Anterior cingulate cortex (tissue), 58 donors: ENCODE measurements at places on chromosomes 1 and 21.

DNA sequence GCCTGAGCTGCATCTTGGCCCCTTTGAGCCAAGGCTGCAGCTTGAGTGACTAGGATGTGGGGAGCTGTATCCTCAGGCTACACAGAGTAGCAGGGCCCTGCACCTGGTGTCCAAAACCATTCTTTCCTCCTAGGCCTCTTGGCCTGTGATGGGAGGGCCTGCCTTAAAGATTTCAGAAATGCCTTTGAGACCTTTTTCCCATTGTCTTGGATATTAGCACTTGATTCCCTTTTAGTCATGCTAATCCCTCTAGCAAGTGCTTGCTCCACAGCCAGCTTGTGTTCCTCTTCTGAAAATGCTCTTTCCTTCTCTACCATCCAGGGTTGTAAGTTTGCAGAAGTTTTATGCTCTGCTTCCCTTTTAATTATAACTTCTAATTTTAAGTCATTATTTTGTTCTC lies 21.7 kb upstream of the KIRREL1 start:
- no peak for DNase-seq

- no peak for DNase-seq
Observed at GRCh38 chr1:97488530-97488929, 432.3 kb downstream of the DPYD start.

- DNase-seq: no peak
Observed at GRCh38 chr1:198155253-198155652, 1.5 kb upstream of the NEK7 start.

DNA sequence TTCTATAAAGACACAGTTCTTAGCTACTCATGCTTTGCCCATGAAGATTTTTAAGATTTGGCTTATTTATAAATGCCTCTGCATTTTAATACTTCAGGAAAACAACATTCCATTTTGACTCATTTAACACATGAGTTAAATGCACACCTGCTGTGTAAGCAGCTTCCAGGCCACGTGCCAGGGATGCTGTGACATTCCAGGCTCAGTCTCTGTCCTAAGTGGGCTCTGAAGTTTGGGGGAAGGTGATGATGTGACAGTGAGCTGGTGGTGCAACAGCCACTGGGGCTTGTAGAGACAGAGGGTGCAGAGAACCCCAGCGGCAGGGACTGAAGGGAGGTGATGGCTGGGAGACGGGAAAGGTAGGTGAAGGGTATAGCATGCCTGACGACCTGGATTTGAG lies 40.7 kb downstream of the HHAT start:
- DNase-seq: no peak

DNA sequence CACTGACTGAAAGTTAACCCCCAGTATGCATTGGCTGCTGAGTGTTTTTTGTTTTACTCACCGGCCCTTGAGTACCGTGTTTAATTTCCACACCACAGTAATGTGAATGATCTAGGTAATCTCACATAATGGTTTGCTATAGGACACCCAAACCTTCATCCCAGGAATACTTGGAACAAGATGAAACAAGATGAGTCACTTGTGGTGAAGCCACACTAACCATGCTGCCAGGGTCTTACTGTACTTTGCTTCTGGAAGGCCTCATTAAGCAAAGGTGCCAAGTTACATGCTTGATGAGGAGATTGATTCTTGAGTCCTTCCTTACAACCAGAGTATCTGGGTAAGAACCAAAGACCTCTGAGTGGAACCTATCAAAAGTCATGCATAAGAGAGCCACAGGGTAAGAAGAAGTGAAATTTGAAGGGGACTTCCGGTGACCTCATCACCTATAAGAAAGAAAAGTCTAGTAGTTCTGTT lies 163.3 kb downstream of the NRIP1 start:
- DNase-seq: no peak

- DNase-seq: no peak
Observed at GRCh38 chr1:183987593-183988318, 49.8 kb downstream of the COLGALT2 start.

- DNase-seq: no peak
Observed at GRCh38 chr21:44083631-44084291, 23.4 kb upstream of the PWP2 start.

GRCh38 chr1:188642704-188643103 lies 1814.0 kb downstream of the PLA2G4A start:
- no peak for DNase-seq

DNA sequence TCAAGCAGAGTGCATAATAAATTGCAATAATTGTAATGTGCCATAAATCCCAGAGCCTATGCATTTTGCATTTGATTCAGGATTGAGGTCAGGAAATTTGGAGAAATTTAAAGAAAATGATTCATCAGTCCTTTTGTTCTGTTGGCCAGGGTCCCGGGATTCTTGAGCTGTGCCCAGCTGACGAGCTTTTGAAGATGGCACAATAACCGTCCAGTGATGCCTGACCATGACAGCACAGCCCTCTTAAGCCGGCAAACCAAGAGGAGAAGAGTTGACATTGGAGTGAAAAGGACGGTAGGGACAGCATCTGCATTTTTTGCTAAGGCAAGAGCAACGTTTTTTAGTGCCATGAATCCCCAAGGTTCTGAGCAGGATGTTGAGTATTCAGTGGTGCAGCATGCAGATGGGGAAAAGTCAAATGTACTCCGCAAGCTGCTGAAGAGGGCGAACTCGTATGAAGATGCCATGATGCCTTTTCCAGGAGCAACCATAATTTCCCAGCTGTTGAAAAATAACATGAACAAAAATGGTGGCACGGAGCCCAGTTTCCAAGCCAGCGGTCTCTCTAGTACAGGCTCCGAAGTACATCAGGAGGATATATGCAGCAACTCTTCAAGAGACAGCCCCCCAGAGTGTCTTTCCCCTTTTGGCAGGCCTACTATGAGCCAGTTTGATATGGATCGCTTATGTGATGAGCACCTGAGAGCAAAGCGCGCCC lies 8.7 kb downstream of the PROX1 start:
- DNase-seq: peak; percentile 32

- DNase-seq: no peak
Observed at GRCh38 chr1:168031627-168032026, 94.8 kb upstream of the MPC2 start.

DNA sequence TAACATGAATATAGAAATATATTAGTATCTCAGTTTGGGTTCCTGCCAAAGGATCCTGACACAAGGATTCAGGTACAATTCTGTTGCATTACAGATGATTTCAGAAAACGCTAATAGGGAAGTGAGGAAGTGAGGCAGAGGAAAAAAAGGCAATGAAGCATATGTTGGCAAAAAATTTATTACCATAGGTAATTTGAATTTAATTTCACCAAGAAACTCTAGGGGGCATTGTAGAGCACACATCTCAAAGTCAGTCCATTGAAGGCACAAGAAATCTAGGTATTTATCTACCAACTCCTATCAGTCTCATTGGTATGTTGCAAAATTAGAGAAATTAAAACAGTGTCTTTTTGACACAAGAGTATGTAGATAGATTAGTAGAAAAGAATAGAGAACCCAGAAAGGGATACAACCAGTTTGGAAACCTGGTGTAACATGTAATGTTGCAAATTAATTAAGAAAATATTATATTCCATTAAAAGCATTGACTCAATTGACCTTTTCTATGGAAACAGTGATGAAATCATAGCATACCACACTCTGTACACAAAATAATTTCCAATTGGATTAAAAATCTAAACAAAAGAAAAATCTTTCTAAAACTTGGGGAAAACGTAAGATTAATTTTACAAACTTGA lies 104.9 kb upstream of the SNX7 start:
- no peak for DNase-seq

DNA sequence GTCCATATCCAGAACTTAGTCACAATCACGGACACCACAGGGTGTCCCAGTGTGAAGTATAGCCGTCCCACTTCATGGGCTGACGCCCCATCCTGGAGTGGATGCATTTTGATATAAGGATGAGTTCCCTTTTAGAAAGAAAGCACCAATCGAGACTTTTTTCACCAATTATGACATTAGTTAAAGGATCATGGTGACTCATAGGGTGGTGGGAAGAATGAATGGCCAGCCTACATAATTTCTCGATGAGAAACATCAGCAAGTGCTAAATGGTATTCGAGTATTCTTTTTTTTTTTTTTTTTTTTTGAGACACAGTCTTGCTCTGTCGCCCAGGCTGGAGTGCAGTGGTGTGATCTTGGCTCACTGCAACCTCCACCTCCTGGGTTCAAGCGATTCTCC lies 38.5 kb upstream of the USP1 start:
- no peak for DNase-seq

DNA sequence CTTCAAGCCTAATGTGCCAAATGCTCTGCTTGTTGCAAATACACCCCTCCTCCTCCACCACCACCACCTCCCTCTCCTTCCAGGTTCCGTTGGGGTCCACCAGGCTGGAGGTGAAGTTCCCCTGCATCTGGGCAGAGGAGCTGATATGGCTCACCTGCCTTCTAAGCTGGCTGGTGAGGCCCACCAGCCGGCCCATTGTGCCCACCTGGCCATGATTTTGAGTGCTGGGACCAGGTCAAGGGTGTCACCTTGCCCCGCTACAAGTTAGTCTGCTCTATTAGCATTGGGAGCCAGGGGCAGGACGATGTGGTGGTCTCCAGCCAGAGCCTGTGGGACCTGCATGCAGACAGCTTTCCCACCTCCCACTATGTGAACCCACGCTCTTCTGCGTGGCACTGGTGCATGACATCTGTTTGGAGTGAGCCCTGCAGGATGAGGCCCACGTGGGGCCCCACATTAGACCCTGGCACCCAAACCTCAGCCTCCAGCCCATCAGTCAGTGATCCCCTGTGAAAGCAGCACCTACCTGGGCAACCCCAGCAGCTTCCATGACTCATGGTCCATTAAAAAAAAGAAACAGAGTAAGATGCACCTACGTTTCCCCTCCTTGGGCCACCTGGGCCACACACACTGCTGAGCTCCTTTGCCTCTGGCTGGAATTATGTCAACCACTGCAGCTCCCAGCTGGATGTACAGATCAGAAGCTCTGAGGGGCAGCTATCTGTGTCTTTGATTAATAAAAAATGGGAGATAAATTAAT lies 15.6 kb upstream of the CDCP2 start:
- no peak for DNase-seq

DNA sequence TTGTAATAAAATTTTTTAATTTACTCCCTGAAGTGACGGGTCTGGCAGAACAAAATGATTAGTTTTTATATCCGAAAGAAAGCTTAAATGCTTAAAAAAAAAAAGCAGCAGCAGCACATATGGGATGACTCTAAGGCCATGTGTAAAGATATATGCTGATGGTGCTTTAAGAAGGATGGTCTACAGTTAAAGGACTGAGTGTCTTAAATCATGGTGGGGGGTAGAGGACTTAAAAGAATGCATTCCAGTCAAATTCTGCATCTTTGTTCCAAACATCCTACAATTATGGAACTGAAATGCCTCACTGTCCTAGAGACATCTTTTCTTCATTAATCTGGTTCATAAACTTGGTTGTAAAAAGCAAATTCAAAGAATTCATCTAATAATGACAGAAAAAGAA lies 7.0 kb downstream of the KDM5B start:
- no peak for DNase-seq

GRCh38 chr1:245590726-245591125 lies 435.9 kb downstream of the KIF26B start:
- DNase-seq: no peak

GRCh38 chr1:227947676-227948492 lies at the start of gene WNT9A:
Gene WNT9A (minus strand): TSS chr1:227947932. CDS start chr1:227947887, 45 bp downstream.
- DNase-seq: no peak

DNA sequence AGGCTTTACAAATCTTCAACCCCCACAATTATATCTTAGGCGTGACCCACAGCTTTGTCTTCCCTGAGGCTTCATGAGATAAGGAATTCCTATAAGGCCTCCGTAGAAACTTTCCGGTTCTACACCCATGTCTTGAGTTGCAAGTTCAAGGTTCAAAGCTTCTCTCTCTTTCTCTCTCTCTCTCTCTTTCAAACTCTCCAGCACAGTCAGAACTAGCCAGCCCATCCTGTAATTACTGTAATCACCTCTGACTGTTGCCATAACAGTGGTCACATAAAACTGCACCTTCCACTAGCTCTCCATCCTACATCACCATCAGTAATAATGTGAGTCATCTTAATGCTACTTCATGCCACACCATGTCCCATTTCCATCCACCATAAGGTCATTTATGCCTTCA lies 90.0 kb upstream of the NFASC start:
- no peak for DNase-seq

GRCh38 chr21:31382060-31382459 lies 38.0 kb upstream of the TIAM1 start:
- DNase-seq: no peak

GRCh38 chr21:15289896-15290841 lies 225.4 kb upstream of the NRIP1 start:
- no peak for DNase-seq

DNA sequence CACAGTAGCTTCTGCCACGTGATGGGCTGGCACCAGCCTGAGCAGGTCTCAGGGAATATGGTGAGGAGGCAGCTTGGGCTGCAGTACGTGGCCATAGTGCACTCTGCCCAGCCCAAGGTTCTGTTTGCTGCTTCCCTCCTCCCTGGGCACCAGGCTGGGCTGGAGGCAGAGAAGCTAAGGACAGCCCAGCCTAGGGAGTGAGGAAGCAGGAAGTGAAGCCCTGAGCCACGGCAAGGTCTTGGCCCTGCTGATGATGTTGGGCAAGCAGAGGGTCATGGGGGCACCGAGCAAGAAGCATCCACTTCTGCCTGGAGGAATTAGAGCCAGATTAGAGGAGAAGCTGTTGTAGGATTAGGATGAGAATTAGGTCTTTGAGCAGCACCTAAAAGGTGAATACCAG lies 326.7 kb upstream of the VAMP3 start:
- no peak for DNase-seq

- no peak for DNase-seq
Observed at GRCh38 chr21:45560106-45561021, 18.1 kb upstream of the SLC19A1 start.

DNA sequence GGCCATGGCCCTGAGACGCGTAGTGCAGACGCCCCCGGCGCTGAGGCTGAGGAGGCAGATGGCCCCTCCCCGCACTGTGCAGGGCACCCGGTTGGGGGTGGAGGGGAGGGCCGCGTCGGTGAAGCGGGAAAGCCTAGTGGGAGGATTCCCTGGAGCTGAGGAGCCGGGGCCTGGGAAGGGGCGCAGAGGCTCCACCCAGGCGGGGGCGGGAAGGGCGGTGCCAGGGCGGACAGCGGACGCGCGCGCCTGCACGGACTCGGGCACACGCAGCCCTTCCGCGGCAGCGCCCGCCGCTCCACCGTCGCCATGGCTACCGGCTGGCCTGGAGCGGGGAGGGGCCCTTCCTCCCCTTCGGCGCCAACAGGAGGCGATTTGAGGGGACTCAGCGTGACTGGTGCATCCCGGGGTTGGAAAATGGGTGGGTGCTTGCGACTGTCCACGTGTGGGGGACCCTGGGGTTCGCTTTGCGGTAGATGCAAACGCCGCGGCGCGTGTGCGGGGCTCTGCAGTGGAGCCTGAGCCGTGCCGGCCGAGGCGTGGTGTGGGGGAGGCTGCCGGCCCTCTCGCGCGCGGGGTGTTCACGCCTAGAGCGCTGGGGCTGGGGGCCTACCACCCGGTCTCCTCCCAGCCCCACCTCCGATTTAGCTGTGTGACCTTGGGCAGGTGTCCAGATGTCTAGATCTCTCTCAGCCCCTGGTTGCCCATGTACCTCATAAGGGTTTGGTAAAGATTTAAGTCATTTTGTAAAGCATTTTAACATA lies 35.1 kb downstream of the PTPRF start:
- no peak for DNase-seq
